HFFc6 (cell line): ENCODE measurements at places on chromosomes 7 and 10.

DNA sequence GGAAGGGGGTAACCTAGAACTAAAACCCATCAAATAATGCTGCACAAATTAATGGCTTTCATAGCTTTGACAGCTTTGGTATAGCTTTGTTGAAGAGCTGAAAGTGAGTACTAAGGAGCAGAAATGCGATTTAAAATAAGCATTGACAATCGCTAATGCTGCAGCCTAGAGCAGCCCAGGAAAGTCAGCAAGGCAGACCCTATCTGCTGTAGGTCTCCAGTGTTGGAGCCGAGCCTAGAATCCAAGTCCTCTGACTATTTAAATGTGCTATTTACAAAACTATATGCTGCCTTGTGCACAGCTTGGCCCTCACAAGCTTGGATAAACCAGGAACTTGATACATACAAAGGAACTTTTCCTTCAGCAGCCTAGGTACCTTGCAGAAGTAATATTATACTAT lies 64.9 kb upstream of the ASAH2 start:
- DNase-seq, result no peak

GRCh38 chr7:101818287-101819071 lies 1.1 kb downstream of the CUX1 start:
- DNase-seq, result no peak

- DNase-seq, result no peak
Observed at GRCh38 chr10:110561292-110561691, 6.2 kb upstream of the SMC3 start.

DNA sequence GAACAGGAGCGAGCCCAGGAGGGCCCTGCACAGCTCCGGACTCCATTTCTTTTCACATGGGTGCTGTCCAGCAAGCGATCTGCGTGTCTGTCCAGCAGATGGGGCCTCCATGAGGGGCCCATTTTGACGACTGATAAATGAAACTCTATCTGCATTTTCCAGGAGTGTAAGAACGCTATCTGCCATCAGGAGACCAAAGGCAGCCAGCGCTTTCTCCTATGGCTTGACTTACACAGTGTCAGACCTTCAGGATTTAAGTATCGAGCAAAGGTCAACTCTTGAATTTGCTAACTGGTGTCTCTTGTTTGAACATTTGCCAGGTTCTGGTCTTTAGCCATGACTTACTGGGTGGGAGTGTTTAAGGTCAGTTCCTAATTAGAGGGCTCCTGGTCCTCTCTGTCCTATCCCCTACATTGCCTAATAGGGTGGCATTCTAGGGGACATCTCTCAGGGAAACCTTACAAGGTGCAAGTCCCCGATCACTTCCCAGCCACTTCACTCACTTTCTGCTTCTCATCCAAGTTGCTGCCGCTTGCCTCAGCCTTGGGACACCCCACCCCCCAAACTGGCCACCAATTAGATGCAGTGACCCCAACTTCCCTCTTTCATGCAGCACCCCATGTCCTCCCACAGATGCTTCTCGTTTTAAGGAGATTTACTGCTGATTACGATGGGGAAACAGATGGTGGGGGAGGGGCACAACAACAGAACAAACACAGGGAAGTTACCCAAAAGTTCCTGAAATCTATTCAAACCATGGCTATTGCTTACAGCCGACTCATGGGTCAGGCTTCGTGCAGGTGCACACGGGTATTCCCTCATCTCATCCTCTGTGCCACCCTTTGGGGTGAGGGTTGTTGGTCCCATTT lies 20.0 kb downstream of the VSIR start:
- DNase-seq, result no peak

DNA sequence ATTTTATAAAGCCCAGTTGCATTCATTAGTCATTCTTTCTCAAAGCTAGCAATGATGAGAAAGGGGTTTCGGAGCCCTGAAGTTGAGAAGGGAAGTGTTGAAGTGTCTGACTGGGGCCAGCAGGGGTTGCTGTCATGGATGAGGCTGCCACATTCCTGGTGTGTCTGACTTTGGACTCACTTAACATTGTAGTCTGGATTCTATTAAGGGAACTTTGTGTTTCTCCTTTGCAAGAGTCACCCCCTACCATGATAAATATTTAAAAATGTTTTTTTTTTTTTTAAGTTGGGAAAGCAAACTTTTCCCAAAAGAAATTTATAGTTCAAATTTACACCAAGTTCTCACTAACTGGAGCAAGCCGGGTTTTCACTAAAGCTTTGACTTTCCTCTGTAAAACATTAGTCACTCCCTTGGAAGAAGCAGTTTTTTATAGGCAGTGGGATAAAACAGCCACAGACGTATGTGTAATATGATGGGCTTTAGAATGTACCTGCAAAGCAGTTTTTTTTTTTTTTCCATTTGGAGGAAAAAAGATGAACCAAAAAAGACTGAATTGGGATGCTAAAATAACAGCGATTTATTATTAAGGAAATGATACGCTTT lies 243.6 kb downstream of the TWIST1 start:
- DNase-seq, result peak; percentile 31
